Common myeloid progenitor, CD34-positive (primary cell): ENCODE measurements at places on chromosomes 5 and 9.

DNA sequence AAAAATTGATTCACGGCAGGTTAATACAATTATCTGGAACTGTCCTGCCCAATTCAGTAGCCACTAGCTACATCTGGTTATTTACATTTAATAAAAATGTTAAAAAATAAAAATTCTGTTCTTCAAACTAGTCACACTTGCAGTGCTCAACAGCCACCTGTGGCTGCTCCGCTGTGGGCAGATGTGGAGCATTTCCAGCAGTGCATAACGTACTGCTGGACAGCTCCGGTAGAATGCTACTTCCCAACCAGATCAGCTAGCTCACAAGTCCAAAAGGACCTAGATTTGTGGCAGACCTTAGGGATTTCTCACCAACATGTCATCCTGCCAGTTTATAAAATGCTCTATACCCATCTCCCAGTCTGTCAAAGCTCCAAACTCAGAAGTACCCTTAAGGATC, 42.8 kb downstream of the SETX start:
- DNase-seq = no peak

DNA sequence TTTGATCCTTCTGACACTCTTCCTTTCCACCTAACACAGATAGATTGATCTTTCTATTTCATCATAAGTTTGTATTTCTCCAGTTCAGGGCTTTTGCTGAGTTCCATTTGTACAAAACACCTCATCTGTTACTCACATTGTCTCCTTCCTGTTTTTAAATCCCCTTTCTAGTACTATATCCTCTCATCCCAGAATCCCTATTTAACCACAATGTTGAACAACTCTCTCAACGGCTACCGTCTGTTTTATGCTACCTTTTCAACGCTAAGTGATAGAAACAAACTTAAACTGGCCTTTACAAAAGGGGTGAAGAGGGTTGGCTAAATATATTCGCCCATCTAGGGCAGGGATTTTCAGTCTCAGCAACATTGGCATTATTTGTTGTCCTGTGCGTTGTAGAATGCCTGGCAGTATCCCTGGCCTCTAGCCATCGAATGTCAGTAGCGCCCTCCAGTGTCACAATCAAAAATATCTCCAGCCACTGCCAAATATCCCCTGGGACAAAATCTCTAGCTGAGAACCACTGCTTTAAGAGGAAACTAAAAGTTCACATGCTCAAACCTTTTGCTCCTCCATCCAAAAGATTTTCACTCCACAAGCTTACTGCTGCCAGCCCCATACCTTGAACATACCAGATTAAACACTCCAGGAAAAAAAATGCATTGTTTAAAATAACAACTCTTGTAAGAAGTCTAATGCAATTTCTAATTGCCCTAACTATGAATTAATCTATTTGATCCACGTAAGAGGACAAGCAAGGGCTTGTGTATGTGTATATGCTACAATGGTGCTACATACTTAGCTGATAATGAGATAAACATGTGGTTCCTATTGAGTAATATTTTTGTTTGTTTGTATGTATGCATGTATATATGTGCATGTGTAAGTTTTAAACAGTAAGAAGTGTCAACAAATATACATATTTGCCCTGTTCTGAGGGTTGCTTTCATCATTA, 344.0 kb downstream of the PTPRD start:
- peak; percentile 59 for DNase-seq

DNA sequence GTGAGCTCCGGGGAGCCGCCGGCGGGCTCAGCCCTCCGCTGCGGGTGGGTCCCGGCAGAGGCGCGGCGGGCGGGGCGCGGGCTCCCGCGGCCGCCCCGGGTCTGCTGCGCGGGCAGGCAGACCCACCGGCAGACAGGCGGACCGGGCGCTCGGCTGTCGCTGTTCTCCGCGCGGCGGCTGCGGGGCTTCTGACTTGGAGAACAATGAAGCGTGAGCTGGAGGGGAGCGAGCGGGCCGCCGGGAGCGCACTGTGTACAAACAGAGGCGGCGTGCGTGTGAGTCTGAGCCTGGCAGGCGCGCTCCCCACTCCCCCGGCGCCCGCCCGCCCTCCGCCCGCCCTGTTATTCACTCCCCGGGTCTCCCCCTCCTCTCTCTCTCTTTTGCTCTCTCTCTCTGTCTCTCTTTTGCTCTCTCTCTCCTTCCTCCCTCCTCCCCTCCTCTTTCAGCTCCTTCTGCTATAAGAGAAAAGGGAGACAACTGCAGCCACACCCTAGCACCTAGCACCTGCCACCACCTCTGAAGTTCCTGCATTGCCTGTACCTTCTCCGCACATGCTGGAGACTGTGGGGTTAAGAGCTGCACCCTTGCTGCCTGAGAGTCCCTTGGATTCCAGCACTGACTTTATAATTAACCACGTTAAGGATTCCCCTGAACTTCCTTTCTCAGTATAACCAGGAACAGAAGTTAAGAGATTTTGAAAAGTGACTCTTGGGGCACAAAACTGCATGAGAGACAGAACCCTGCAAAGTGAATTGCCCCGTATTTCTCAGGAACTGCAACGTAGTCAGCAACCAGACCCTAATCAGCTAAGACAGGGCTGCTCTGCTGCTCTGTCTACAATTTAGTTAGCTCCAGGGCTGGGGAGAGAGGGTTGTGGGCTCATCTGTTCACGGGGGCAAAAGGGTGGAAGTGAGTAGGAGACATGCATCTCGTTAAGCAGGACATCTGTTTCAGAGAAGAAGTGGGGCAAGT, at the start of gene EDIL3:
Gene EDIL3, minus strand, starts transcription at position 277 of the 972 bp plus-strand sequence. CDS start 506 bp downstream, outside the sequence.
- DNase-seq = peak; percentile 73

DNA sequence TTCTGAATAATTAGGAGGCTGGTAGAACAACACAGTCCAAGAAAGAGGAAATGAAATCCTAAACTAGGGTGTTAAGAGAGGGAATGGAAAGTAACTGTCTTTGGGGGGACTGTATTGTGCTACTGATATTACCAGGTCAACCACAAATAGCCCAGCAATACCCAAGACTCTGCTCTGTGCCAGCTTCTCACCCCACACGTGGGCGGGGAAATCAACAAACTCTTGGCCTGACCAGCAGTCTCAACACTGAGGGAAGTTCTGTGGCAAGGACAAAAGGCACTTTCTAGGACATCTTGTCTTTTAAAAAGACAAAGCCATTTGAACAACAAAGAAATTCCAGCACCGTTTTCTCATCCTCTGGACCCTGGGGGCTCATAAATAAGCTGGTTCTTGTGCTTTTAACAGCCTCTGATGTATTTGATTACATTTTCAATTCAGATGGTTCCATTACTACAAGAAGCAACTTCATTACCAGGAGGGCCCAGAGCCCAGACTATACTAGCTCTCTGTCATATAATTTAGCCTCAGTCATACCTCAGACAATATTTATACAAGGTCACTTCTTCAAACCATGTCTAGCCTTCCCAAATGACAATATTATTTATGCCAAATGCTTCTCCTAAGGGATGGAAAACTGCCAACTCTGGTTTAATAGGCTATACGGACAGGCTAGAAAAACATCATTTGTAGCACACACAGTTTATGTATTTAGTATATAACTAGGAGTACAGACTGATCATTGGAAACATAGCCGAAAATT, 297.8 kb downstream of the CWC27 start:
- DNase-seq = no peak

GRCh38 chr5:79834098-79834753, 144.6 kb downstream of the CMYA5 start:
- no peak for DNase-seq

- peak; percentile 60 for DNase-seq
Observed at GRCh38 chr9:91332546-91333231, 29.0 kb downstream of the AUH start.

DNA sequence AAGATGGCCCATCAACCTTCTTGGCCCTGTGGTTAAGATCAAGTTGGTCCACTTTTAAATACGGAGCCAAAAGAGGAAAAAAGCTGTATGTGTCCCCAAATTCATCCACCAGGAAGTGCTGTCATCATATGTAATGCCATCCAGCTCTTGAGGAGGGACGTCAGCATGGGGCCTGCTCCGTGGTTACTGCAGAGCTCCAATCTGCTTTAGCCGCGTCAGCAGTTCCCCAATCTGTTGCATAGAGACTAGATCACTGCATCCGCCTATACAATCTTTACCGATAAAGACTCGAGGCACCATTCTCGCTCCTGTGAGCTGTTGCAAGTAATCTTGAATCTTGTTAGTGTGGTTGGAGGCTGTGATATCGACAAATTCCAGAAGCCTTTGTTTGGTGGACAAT, 65.7 kb downstream of the GABRA6 start:
- DNase-seq = no peak

- no peak for DNase-seq
Observed at GRCh38 chr9:133369422-133369821, 6.4 kb downstream of the SURF4 start.

DNA sequence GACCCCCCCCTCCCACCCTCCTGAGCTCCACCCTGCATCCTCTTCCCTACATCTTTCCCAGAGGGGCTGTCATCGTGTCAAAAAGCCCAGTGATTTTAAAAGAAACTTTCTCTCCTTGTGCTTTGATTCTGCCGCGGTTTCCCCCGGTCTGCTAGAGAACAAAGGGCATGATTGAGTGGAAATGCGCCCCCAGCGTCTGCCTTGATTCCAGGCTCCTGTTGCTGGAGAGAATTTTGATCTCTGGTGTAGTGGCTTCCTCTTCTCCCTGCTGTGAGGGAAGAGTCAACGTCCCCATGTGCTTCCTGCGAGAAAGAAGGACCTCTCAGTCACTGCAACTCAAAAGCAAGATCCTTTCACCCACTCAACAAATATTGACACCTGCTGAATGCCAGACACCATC, 61.9 kb upstream of the RAPGEF1 start:
- no peak for DNase-seq

- DNase-seq = no peak
Observed at GRCh38 chr5:123438902-123439301, 15.7 kb upstream of the CEP120 start.

- DNase-seq = no peak
Observed at GRCh38 chr5:81147011-81147885, 85.9 kb upstream of the CKMT2 start.

DNA sequence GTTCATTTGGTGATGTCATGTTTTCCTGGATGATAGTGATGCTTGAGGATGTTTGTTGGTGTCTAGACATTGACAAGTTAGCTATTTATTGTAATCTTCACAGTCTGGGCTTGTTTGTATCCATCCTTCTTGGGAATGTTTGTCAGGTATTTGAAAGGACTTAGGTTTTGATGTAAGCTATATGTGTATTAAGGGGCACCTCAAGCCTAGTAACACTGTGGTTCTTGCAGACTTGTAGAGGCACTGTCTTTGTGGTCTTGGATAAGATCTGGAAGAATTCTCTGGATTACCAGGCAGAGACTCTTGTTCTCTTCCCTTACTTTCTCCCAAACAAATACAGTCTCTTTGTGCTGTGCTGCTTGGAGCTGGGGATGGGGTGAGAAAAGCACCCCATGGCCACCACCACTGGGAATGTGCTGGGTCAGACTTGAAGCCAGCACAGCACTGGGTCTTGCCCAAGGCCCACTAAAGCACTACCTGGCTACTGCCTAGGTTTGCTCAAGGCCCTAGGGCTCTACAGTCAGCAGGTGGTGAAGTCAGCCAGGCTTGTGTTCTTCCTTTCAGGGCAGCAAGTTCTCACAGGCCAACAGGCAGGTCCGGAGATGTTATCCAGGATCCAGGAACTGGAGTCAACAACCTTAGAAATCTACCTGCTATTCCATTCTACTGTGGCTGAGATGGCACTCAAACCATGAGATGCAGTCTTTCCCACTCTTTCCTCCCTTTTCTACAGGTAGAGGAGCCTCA, 49.3 kb upstream of the GNA14 start:
- no peak for DNase-seq

- no peak for DNase-seq
Observed at GRCh38 chr5:40291338-40291737, 388.4 kb upstream of the PTGER4 start.

- no peak for DNase-seq
Observed at GRCh38 chr9:134835448-134835847, 45.2 kb upstream of the FCN2 start.

- no peak for DNase-seq
Observed at GRCh38 chr5:147303251-147303650, 68.4 kb downstream of the STK32A start.

DNA sequence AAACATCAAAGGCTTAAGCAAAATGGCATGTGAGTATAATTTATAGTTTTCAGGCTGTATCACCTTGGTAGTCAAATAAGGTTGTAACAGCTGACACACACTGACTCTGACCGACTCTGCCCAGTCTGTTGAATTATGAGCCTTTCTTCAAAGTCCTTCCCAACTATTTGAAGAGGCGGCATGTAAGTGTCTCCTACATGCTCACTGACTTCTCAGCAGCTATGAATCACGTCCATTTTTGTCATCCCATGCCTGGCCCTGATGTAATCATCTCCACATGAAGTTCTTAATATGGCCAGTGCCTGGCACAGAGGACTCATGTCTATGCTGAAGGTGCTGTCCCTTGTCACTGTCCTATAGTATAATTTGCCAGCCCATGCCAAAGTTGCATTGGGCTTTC, 5.1 kb upstream of the PTBP3 start:
- DNase-seq = no peak

- DNase-seq = no peak
Observed at GRCh38 chr5:133718457-133718856, 106.1 kb upstream of the FSTL4 start.
